Upper lobe of right lung (tissue), 1 donor: ENCODE measurements at places on chromosomes 4 and X.

DNA sequence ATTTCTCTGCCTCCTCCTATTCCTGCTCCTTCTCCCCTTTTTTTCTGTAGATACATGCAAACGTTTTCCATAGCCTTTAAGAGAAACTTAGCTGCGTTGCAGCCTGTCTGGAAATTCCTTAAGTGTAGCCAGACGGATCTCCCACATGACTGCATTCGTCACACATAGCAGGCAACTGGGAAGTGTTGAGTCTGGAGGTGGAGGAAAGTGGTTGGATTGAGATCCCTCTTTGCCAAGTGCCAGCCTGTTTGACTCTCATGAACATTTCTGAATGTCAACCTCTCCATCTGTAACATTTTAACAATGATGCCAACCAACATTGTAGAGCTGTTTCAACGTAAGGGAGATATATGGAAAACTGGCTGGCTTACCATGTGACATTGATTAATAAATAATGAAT, 45.1 kb upstream of the FAM9A start:
- no peaks in the 10 kb centered on the region for H3K4me1 ChIP-seq
- DNase-seq: no peak
- no peaks in the 10 kb centered on the region for H3K27me3 ChIP-seq

DNA sequence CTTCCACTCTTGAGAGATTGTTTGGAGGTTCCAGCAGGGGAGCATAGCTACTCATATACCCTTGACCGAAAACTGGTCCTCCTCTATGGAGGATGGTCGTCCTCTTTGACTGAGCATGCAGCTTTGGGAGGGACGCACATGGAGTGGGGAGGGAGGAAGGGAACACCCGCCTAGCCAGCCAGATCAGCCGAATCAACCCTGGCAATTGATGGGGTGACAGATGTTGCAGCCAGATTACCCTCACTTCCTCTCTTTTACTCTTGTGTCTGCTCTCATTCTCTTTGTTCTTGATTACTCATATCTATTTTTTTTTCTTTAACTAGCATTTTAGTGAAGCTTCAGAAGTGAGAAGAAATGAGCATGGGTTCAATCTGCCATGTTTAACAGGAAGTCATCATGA, 19.6 kb downstream of the MGST2 start:
- H3K4me3 ChIP-seq: no peak overlapping the region
- H3K27me3 ChIP-seq: no peaks in the 10 kb centered on the region
- no peak overlapping the region for H3K27ac ChIP-seq
- H3K36me3 ChIP-seq: peaks cover 4% of the 10 kb centered on the region

GRCh38 chr4:156173486-156173885, 219.8 kb upstream of the CTSO start:
- no peak for DNase-seq
- H3K4me1 ChIP-seq: no peaks in the 10 kb centered on the region
- H3K27ac ChIP-seq: no peak overlapping the region
- H3K4me3 ChIP-seq: no peak overlapping the region
- H3K27me3 ChIP-seq: no peaks in the 10 kb centered on the region

GRCh38 chr4:152936446-152937335, 568 bp downstream of the FHDC1 start:
- H3K4me3 ChIP-seq: peak overlapping the region; percentile 68
- no peaks in the 10 kb centered on the region for H3K36me3 ChIP-seq
- peak; percentile 77 for DNase-seq
- H3K27ac ChIP-seq: peak overlapping the region; percentile 73

GRCh38 chrX:45876206-45876605, 669.0 kb downstream of the ZNF674 start:
- DNase-seq: no peak
- H3K4me3 ChIP-seq: no peak overlapping the region
- no peaks in the 10 kb centered on the region for H3K27me3 ChIP-seq

GRCh38 chr4:2361366-2362265, 56.8 kb downstream of the ZFYVE28 start:
- no peaks in the 10 kb centered on the region for H3K27me3 ChIP-seq
- peaks cover 15% of the 10 kb centered on the region for H3K4me1 ChIP-seq
- no peaks in the 10 kb centered on the region for H3K36me3 ChIP-seq
- H3K4me3 ChIP-seq: no peak overlapping the region

DNA sequence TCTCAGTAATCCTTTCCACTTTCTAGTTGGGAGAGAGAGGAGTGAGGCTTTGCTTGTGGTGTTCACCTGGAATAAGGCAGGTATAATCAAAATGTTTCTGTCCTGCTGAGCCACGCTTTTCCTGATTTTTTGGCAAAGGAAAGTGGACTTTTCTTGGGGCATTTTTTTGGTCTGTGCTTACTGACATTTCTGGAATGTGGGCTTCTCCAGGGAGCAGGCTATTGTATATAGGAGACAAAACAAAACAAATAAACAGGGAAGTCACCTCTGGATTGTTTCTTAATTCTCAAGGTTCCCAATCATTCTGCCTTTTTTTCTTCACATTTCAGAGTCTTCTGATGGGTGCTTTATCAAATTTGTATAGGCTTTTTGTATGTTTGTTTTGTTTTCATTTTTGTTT, 25.7 kb upstream of the RP2 start:
- H3K36me3 ChIP-seq: no peaks in the 10 kb centered on the region
- no peaks in the 10 kb centered on the region for H3K27me3 ChIP-seq
- H3K4me1 ChIP-seq: no peaks in the 10 kb centered on the region
- no peak for DNase-seq
- H3K27ac ChIP-seq: no peak overlapping the region

GRCh38 chr4:17721496-17722355, 59.7 kb downstream of the FAM184B start:
- no peaks in the 10 kb centered on the region for H3K36me3 ChIP-seq
- no peaks in the 10 kb centered on the region for H3K4me1 ChIP-seq
- DNase-seq: no peak
- H3K27me3 ChIP-seq: no peaks in the 10 kb centered on the region
- H3K4me3 ChIP-seq: no peak overlapping the region
- no peak overlapping the region for H3K27ac ChIP-seq

GRCh38 chr4:31474221-31474620, 754.1 kb downstream of the PCDH7 start:
- no peaks in the 10 kb centered on the region for H3K36me3 ChIP-seq
- H3K27me3 ChIP-seq: no peaks in the 10 kb centered on the region
